Thymus (tissue), 14 donors: ENCODE measurements at places on chromosomes 1 and 21.

- peaks cover 21% of the 10 kb centered on the region for H3K4me1 ChIP-seq
- no peak overlapping the region for H3K4me3 ChIP-seq
- no peaks in the 10 kb centered on the region for H3K27me3 ChIP-seq
- no peak for DNase-seq
Observed at GRCh38 chr1:206110820-206111219, 6.4 kb downstream of the AVPR1B start.

- no peaks in the 10 kb centered on the region for H3K27me3 ChIP-seq
- H3K4me1 ChIP-seq: no peaks in the 10 kb centered on the region
- H3K36me3 ChIP-seq: no peaks in the 10 kb centered on the region
- no peak overlapping the region for H3K4me3 ChIP-seq
- DNase-seq: no peak
- no peak overlapping the region for H3K27ac ChIP-seq
Observed at GRCh38 chr1:91381844-91382243, 22.8 kb downstream of the HFM1 start.

- no peak for DNase-seq
- peaks cover 6% of the 10 kb centered on the region for H3K4me1 ChIP-seq
- no peaks in the 10 kb centered on the region for H3K36me3 ChIP-seq
Observed at GRCh38 chr21:43817157-43818086, 28.0 kb downstream of the RRP1 start.

GRCh38 chr1:170145770-170146676, at the start of gene NTMT2:
Gene NTMT2, plus strand, starts transcription at chr1:170145959. Its CDS starts 149 bp downstream, at chr1:170146108.
- no peak for DNase-seq
- no peaks in the 10 kb centered on the region for H3K27me3 ChIP-seq
- no peak within 1 kb of the TSS for H3K4me3 ChIP-seq
- no peaks in the 10 kb centered on the region for H3K36me3 ChIP-seq
- no peak within 1 kb of the TSS for H3K27ac ChIP-seq

DNA sequence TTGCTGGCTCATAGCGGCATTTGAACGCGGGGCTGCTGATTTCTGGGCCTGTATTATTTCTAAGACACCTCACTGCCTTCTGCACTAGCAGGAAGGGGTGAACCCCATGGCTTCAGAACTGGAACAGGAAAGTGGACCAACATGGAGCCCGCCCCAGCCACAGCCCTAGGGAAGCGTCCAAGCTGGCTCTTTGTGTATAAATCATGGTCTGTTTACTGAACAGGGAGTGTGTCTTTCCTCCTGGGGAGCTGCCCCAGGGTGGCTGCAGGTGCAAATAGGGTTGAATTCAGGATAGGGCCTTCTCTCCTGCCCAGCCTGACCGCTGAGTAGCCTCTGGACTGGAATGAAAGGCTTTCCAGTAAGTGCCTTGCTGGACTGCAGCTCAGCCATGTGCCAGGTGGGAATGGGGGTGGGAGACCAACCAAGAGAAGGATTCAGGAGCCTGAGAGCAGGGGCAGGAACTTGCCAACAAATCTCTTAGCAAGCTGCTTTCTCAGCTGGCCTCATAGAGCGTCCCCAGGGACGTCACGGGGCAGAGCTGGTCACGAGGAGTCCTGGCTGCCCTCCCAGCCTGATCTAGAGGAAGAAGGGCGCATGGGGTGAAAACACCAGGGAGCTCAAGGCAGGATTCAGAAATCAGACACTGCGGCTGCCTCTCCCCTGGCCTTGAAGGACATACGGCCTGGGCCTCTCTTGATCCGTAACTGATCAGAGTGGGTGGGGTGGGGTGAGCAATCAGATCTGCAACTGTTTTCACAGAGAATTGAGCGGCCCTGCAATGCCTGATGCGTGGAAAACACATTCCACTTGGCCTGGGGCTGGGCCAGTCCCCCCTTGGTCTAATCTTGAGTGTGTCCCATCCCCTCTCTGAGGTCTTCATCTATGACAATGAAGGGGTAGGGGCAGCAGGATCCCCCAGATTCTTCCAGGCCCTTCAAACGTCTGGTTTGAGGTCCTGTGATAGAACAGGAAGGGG, 56.5 kb upstream of the SELENON start:
- H3K4me3 ChIP-seq: no peak overlapping the region
- H3K27me3 ChIP-seq: no peaks in the 10 kb centered on the region
- DNase-seq: no peak
- H3K36me3 ChIP-seq: no peaks in the 10 kb centered on the region
- H3K27ac ChIP-seq: no peak overlapping the region

GRCh38 chr1:228899421-228899956, 164.2 kb downstream of the RHOU start:
- no peaks in the 10 kb centered on the region for H3K27me3 ChIP-seq
- H3K27ac ChIP-seq: peak overlapping the region; percentile 77
- DNase-seq: no peak
- no peak overlapping the region for H3K4me3 ChIP-seq
- H3K36me3 ChIP-seq: no peaks in the 10 kb centered on the region
- peaks cover 8% of the 10 kb centered on the region for H3K4me1 ChIP-seq

- no peaks in the 10 kb centered on the region for H3K36me3 ChIP-seq
- DNase-seq: no peak
Observed at GRCh38 chr1:54013393-54014008, 4.5 kb downstream of the LDLRAD1 start.

DNA sequence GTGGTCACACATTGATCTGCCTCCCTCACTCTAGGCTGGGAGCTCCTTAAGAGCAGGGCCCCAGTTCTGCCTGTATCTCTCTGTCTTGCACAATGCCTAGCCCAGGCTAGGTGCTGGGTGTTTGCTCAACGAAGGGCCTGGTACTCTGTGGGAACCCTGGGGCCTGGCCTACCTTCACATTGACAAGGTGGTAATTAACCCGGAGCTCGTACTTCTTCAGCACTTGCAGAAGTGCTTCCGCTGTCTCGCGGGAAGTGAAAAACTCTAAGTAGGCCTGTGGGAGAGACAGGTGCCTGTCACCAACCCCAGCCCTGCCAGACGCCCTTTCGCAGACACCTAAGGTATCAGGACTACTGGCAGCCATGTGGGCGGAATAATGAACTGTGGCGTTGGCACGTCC, 13.7 kb downstream of the MTHFR start:
- no peak overlapping the region for H3K4me3 ChIP-seq
- peaks cover 49% of the 10 kb centered on the region for H3K36me3 ChIP-seq
- H3K27ac ChIP-seq: peak overlapping the region; percentile 15
- no peak for DNase-seq
- peaks cover 1% of the 10 kb centered on the region for H3K4me1 ChIP-seq

GRCh38 chr21:39662411-39662953, 49.7 kb downstream of the B3GALT5 start:
- DNase-seq: no peak
- H3K4me3 ChIP-seq: no peak overlapping the region
- no peaks in the 10 kb centered on the region for H3K4me1 ChIP-seq
- H3K36me3 ChIP-seq: no peaks in the 10 kb centered on the region

DNA sequence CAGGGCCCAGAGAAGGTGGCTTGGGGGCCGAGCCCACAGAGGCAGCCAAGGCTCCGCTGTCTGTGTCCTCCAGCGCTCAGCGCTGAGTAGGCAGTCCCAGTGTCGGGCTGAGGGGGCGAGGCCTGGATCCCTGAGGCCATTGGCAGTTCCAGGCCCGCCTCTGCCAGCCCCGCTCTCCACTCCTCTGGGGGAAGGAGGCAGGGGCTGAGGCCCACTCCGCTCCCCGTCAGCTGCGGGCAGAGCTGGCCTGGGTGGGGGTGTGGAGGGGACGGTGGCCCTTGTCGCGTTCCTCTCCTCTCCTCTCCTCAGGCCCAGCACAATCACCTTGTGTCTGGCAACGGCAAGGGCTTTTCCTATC, 132.8 kb downstream of the CASZ1 start:
- H3K36me3 ChIP-seq: peaks cover 28% of the 10 kb centered on the region
- no peak for DNase-seq
- peaks cover 6% of the 10 kb centered on the region for H3K4me1 ChIP-seq
- no peak overlapping the region for H3K4me3 ChIP-seq
- no peaks in the 10 kb centered on the region for H3K27me3 ChIP-seq
- no peak overlapping the region for H3K27ac ChIP-seq

- H3K27me3 ChIP-seq: no peaks in the 10 kb centered on the region
- H3K4me3 ChIP-seq: no peak overlapping the region
- H3K36me3 ChIP-seq: no peaks in the 10 kb centered on the region
- no peak overlapping the region for H3K27ac ChIP-seq
Observed at GRCh38 chr1:201827321-201828216, 1.4 kb upstream of the IPO9 start.

DNA sequence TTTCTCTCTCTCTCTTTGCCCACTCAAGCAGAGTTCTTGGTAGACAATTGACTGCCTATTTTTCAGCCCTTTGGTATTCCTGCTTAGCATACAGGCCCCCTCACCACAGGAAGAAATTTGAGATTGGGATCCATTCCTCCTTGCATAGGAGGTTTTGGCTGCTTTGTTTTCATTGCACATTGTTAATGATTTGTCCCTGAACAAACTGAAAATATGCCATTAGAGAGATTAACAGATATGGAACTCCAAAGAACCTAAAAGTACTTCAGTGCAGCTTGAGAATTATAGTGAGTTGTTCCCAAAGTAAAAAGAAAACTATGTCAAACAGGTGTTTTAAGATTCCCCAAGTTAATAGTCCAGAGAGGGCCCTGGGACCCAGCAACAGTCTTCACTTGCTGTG, 200.0 kb downstream of the TTLL7 start:
- H3K4me1 ChIP-seq: no peaks in the 10 kb centered on the region
- no peaks in the 10 kb centered on the region for H3K36me3 ChIP-seq
- no peak overlapping the region for H3K4me3 ChIP-seq
- no peak overlapping the region for H3K27ac ChIP-seq
- DNase-seq: no peak

DNA sequence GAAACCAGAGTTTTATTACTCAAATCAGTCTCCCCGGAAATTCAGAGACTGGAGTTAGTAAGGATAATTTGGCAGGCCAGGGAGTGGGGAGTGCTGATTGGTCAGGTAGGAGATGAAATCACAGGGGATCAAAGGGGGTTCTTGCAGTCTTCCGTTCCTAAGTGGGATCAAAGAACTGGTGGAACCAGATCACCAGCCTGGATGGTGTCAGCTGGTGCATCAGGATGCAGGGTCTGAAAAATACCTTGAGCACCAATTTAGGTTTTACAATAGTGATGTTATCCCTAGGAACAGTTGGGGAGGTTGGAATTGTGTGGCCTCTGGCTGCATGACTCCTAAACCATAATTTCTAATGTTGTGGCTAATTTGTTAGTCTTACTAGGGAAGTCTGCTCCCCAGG, 1.4 kb upstream of the CD101 start:
- H3K27ac ChIP-seq: peak overlapping the region; percentile 19
- no peaks in the 10 kb centered on the region for H3K27me3 ChIP-seq
- H3K36me3 ChIP-seq: no peaks in the 10 kb centered on the region
- H3K4me1 ChIP-seq: peaks cover 2% of the 10 kb centered on the region

GRCh38 chr1:224563666-224564065, 52.5 kb upstream of the CNIH3 start:
- no peaks in the 10 kb centered on the region for H3K27me3 ChIP-seq
- DNase-seq: no peak
- H3K4me3 ChIP-seq: no peak overlapping the region
- H3K4me1 ChIP-seq: no peaks in the 10 kb centered on the region
- no peaks in the 10 kb centered on the region for H3K36me3 ChIP-seq

GRCh38 chr1:116426401-116426800, 53.4 kb downstream of the ATP1A1 start:
- no peak for DNase-seq
- H3K27me3 ChIP-seq: no peaks in the 10 kb centered on the region
- no peaks in the 10 kb centered on the region for H3K4me1 ChIP-seq
- H3K27ac ChIP-seq: no peak overlapping the region
- H3K4me3 ChIP-seq: no peak overlapping the region
- H3K36me3 ChIP-seq: no peaks in the 10 kb centered on the region

- H3K27ac ChIP-seq: peak overlapping the region; percentile 62
- H3K27me3 ChIP-seq: no peaks in the 10 kb centered on the region
- H3K36me3 ChIP-seq: peaks cover 33% of the 10 kb centered on the region
- DNase-seq: no peak
Observed at GRCh38 chr1:36135330-36135667, 10.3 kb upstream of the COL8A2 start.
